ENCODE measurements at places on chromosomes 1 and 21. TPM values are rescaled to one million over a fixed set of nuclear protein-coding genes. Genes with fewer than 3 reads are reported as not detected.

DNA sequence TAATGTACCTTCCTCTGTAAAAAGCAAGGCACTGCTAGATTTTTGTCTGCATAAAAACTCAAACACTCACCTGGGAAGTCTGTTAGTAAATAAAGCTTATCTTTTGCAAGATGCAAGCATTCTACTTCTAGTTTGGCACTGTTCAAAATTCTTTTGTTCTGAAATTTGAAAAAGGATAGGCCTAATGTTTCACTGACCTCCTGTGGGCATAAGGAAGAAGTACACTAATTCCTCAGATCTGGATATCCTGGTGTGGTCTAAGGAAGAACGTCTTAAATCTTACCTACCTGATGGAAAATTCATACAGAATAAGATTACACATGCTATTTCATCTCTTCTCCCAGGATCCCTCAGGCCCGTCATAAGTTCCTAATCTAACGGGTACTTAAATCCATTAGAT is 93.5 kb upstream of the CAMK1G start:
- no peak for DNase-seq

DNA sequence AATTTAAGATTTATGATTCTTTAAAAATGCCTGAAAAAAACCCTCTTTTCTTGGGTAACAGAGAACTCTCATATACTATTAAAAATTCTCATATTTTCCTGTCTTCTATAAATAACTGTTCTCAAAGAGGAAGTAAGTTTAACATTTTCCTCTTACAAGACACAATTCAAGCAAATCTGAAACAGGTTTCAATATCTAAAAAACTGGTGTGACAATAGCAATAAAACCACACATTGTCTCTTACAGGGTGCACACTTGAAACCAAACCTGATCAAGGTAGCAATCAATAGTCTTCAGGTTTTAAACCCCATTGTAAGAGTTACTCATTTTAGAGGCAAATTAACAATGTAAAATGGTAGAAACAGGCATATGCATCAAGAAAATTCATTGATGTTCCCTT is 28.0 kb downstream of the FUBP1 start:
- DNase-seq = no peak

PTTG1IP gene
- 311 TPM for total RNA-seq

ZNF687 gene
- 16.9 TPM for total RNA-seq

- DNase-seq = no peak
Observed at GRCh38 chr21:16942703-16943102, 570.1 kb upstream of the CXADR start.

AKR7A3 gene
- total RNA-seq = 1.3 TPM

DNA sequence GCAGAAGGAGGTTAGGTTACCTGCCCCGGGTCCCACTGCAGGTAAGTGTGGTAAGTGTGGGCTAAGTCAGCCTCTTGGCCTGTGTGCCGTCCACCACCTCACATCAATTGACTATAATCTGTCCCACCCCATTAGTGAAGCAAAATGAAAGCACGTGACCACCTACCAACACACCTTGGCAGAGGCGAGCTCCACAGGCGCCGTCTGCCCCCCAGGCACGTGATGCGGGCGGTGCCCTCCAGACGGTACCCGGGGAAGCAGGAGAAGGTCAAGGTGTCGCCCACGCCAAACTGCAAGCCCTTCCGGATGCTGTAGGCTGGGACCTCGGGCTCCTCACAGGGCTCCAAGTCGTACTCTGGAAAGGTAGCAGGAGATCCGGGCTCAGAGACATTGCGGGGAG is 149.5 kb upstream of the HMGB4 start:
- DNase-seq = no peak

DNA sequence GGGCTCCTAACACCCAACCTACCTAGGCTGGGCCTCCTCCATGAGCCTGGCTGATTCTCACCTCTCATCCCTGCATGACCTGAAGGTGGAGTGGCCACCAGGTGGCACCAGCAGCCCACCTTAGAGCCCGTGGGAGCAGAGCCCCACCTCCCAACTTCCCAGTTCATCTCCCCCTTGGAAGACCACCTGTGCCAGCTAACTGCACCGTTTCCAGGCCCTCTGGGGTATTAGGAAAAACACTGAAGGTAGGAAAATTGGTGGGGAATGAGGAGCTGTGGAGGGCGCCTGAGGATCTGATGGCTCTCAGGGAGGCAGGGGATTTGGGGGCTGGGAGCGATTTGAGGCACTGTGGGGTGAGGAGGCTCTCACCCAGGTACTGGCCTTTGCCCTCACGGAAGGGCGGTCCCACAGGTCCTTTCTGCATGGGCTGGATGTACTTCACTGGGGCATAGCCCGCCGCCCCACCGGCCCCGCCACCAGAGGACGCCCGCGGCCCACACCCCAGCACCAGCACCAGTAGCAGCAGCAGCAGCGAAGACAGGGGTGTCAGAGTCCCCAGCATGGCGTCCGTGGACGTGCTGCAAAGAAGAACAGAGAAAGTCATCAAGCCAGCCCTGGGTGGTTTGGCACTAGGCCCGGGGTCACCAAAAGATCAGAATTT is 11.1 kb downstream of the ADPRS start:
- no peak for DNase-seq

KRTAP21-2 gene
- not detected for total RNA-seq

BMP8B gene
- 0.58 TPM for total RNA-seq
